ENCODE measurements at places on chromosomes 11 and 22.

DNA sequence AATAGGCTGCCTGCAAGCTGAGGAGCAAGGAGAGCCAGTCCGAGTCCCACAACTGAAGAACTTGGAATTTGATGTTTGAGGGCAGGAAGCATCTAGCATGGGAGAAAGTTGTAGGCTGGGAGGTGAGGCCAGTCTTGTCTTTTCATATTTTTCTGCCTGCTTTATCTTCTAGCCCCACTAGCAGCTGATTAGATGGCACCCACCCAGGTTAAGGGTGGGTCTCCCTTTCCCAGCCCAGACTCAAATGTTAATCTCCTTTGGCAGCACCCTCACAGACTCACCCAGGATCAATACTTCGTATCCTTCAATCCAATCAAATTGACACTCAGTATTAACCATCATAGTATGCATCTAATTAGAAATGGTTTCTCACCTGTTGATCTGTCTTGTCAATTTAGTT, 5.0 kb upstream of the COX8A start:
- DNase-seq, result no peak

GRCh38 chr11:20712912-20713311, 43.5 kb downstream of the NELL1 start:
- no peak for DNase-seq

- DNase-seq, result no peak
Measured at GRCh38 chr22:27718186-27719035, 83.1 kb downstream of the MN1 start.

- DNase-seq, result no peak
Measured at GRCh38 chr11:59178402-59178801, 6.5 kb downstream of the DTX4 start.

DNA sequence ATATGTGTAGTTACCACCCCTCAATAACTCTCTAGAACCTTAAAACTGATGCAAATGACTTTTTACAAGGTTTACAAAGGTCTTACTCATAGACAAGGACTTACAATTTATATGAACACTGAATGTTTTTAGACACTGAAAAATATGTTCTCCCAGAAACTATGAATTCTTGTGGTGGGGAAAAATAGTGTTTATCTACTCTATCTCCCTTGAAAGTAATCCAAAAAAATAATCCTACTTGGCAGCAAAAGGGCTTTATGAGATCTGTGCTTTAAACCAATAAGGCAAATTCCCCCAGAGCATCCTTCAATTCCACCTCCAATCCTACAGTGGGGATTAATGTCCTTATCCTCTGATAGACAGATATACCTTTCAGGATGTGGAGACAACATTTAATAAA, 1984.1 kb upstream of the RAG2 start:
- DNase-seq, result no peak

DNA sequence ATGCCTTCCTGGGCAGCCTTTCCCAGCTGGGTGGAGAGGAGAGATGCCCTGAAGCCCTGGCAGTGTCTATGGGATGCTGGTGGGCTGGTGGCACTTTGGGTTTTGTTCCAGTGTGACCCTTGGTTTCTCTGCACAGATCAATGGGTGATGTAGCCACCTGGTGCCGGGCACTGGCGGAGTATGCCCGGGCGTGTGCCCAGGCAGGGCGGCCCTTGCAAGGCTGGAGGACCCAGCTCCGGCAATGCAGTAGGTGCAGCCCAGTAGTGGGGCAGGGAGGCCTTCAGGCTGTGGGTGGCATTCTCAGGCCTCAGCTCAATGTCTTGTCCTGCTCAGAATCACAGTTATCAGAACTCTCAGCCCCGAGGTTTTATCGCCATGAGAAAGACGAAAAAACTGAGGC, 11.9 kb downstream of the OTOG start:
- DNase-seq, result no peak
